ENCODE measurements at places on chromosomes 16 and 17.

DNA sequence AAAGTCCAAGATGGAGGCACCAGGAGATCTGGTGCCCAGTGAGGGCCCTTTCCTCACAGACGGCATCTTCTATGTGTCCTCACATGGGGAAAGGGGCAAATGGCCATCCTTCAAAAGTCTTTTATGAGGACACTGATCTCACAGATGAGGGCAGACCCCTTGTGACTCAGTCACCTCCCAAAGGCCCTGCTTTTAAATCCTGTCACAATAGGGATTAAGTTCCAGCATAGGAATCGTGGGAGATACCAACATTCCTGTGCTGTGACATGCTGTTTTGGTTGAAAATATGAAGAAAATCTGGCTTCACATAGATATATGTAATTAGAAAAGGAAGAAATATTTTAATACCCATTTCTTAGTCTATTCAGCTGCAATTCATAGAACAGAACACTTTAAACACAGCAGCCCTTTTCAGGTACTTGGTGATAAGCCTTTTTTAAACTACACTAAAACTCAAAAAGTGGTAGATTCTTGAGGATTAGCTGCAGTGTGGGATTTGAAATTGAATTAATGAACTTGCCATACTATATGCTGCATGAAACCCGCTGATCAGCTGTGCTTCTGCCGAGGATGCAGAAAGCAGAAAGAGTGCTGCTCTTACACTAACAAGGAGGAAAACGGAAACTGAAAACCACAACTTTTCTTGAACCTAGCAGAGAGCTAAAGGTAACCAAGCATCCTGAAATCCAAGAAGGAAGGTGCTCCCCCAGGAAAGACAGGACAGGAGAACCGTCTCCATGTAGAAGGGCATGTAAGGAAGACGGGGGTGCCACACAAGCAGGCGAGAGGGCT is 32.7 kb downstream of the VPS53 start:
- DNase-seq = peak; percentile 46

GRCh38 chr17:51258756-51259563 is 889 bp downstream of the MBTD1 start:
- DNase-seq = peak; percentile 59

- peak; percentile 99 for DNase-seq
Measured at GRCh38 chr16:80027007-80027965, 426.7 kb upstream of the MAF start.

DNA sequence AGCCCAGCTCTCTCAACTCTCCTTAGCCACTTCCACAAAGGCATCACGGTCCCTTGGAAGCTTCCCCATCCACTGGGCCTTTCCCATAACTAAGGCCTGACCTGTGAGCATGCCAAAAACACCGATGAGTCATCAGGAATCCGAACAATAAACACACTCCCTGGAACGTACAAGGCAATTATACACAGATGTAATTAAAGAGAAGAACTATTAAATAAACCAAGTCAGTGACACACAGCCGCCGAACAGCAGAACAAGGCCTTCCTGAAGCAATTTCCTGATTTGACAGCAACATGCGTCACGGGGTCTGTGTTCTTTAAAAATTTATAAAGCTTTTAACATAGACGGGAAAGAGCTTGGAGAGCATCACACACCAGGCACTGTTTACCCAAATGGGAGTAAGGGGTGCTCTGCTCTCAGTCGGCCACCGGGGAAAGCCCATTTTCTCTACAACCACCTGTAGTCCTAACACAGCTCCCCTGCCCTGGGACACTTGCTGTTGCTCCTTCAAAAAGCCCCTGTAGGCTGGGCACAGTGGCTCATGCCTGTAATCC is 29.4 kb downstream of the COG7 start:
- DNase-seq = peak; percentile 94

GRCh38 chr17:76272541-76273444 is 7.6 kb downstream of the UBALD2 start:
- DNase-seq = no peak

DNA sequence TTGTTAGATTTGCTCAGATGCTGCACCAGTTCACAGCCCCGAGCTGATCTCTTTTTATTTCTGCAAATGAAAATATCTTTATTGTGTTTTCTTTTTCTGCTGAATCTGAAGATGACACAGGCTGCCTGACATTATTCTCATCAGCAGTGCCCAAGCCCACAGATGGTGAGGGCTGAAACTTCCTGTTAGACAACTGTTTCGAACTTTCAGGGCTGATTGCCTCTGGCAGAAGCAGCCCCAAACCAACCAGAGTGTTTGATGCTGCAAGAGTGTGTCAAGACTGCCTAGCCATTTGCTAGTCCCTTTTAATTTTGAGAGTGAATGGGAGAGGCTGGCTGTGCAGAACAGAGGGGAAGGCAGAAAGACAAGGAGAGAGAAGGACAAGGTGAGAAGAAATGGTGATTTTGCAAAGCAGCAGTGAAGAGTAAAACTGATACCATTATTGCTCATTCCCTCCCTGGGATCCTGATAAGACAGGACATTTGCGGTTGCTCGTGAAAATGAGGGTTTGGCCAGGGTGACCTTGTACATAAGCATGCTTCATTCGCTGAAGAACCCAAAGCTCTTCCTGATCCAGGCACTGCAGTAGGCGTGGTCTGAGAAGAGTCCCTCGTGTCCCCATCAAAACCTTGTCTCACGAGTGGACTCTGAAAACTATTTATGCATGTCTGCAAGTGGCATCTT is 77.2 kb downstream of the TMEM114 start:
- no peak for DNase-seq

DNA sequence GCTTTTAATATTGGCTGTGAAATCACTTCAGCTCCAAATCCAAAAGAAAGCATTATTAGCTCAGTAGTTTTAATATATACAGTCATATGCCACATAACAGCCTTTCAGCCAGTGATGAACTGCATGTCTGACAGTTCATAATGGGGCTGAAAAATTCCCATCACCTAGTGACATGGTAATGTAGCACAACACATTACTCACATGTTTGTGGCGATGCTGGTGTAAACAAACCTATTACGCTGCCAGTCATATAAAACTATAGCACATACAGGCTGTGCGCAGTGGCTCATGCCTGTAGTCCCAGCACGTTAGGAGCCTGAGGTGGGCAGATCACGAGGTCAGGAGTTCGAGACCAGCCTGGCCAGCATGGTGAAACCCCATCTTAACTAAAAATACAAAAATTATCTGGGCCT is 92.2 kb downstream of the TUBD1 start:
- peak; percentile 61 for DNase-seq

DNA sequence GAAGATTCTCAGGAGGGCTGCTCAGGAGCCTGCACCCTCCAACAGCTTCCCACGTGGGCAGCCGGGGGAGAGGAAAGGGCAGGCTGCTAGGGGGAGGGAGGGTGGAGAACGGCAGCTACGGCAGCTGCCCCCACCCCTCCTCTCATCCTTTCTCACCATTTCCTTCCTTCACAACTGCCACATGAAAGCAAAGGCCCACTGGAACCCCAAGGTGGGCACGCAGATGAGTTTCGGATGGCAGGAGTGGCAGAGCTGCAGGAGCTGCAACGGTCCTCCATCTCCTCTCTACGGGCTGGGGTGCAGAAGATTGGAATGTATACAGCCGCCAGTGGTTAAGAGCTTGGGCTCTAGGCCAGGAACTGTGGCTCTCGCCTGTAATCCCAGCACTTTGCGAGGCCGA is 77.7 kb downstream of the GAS7 start:
- DNase-seq = no peak

DNA sequence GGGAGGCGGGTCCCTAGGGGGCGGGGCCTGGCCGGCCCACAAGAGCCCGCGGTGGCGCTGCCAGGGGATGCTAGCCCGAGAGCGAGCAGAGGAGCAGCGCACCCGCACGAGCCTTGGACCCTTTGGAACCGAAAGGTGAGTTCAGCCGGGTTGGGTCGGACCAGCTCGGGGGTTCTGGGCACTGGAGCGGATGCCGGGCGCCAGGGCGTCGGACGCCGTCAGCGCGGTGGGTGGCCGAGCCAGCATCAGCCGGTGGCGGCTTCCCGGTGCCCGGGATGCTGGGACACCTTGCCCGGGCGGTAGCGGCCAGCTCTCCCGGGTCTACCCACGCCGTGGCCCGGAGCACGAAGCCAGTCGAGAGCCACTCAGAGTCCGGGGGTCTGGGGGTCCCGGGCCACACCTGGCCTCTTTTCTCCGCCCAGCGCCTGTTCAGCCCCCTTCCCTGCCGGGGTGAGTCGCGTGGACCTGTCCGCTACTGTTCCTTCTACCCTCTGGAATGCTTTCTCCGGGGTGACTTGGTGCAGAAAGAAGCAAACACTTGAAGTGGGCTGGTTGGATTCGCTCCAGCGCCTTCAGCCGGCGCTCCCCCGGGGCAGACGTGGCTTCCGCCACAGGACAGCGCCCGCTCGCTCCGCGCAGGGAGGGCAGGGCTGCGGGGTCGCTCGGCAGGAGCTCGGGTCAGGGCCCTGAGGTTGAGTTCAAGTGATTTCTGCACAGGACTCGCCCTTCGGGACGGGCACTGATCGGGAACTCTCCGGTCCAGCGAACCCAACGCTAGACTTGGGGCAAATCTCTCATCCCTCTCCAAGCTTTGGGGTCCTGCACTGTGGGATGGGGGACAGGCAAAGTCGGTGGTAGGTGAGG is at the start of gene SCNN1G:
SCNN1G (plus strand) TSS at position 67 of the 864 bp plus-strand sequence. CDS start 3,527 bp downstream, outside the sequence.
- DNase-seq = no peak

GRCh38 chr16:79645701-79646100 is 45.2 kb upstream of the MAF start:
- no peak for DNase-seq

DNA sequence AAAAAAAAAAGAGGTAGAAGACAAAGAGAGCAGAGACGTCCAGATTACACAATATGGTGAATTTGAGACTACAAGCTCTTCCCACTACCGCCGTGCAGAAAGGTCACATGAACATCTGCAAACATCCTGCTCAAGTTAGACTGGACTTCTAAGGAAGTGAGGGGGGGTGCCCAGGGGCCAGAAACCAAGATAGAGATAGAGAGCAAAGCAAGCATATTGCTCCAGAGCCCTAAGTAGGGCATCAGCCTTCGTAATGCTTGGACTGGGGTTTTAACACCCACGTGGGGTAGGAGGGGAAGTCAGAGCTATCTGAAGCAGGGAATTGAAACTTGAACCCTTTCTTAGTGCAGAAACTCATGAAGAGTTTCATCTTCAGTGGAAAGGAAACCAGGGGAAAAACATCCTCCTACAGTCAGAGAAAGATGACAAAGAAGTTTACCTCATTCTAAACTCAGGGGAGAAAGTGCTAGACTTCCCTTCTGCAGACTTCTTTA is 8.7 kb downstream of the CLEC19A start:
- no peak for DNase-seq

GRCh38 chr17:37766971-37767370 is 22.1 kb upstream of the HNF1B start:
- no peak for DNase-seq

- peak; percentile 28 for DNase-seq
Measured at GRCh38 chr16:27222249-27223225, 19.2 kb downstream of the KDM8 start.

DNA sequence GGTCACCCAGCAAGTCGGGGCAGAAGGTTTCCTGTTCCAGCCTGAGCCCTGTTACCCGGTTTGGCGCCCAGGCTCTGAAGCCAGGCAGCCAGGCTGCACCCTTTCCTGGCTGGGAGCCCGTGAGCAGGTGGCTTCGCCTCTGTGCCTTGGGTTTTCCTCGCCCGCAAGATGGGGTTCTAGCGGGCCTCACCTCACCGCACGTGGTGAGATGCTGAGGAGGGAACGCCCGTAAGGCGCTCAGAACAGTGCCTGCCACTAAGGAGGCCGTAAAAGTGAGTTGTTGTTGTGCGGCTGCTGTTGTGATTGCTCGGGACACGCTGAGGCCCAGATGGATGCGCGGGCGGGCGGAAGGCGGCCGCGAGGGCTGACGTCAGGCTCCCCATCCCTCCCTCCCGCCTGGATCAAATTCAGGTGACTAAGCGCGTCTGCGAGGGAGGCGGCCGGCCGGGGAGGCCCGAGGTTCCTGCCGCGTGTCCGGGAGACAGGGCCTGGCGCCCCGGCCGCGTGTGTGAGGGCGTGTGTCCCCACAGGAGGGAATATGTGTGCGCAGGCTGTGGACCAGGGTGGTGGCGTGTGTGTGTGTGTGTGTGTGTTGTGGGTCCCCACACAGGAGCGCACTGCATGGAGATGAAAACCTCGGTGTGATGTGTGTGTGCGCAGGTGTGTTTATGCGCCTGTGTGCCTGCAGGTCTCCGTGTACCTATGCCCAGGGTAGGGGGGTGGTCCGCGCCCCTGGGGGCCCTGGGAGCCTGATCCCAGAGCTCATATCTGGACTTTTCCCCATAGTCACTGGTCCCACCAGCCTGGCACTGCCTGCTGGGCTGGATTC is 4.3 kb downstream of the CAMKK1 start:
- DNase-seq = peak; percentile 96

GRCh38 chr17:41527063-41528023 is 765 bp downstream of the KRT19 start:
- no peak for DNase-seq

GRCh38 chr16:65406116-65406515 is 284.3 kb upstream of the CDH11 start:
- DNase-seq = no peak

DNA sequence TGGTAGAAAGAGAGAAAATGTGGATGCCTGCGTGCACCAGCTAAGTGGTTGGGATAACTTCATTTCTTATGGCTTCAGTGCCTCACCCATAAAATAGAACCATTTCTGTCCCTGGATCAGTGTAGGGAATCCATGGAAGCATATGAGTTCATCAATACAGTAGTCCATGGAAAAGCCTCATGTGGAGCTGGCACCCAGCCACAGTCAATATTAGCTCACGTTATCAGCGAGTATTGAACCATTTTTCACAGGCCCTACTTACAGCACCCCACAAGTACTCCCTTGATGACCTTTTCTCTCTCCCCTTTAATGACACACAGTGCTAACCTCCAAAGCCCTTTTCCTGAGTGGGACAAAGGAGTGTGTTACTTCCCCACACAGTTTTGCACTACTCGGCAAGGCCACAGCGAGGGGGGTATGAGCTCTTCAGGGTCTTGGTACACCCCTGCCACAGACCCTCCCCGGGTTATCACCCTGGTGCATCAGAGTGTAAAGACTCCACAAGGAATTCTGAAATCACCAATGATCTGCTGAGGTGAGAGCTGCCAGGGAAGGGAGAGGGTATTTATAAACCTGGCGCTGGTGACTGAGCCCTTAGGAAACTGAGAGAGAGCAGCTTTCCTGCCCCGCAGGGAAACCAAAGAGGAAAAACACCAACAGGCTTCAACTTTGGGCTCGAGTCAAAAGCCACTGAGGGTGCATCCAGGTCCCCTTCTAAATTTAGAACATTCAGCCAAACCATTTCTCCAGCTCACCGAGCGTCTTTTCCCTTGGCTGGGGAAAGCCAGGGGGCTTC is 36.9 kb downstream of the DYNLRB2 start:
- DNase-seq = no peak

GRCh38 chr16:25258861-25259179 is 1.2 kb upstream of the ZKSCAN2 start:
- DNase-seq = no peak

- DNase-seq = no peak
Measured at GRCh38 chr16:17802571-17802970, 331.8 kb upstream of the XYLT1 start.

Data from ELR (cell line).